Stimulated activated CD4-positive, alpha-beta T cell treated with anti-CD3 and anti-CD28 coated beads, Interleukin-4, amount 100 ng/mL, for 24 hours (primary cell): ENCODE measurements at places on chromosomes 11 and 22.

- no peak for DNase-seq
Measured at GRCh38 chr11:12441231-12441861, 64.0 kb downstream of the PARVA start.

GRCh38 chr22:31248138-31248745 is 36.1 kb downstream of the LIMK2 start:
- peak; percentile 68 for DNase-seq

GRCh38 chr11:111006227-111006626 is 239.3 kb upstream of the POU2AF2 start:
- DNase-seq = no peak

GRCh38 chr22:33598821-33599220 is 321.5 kb downstream of the LARGE1 start:
- no peak for DNase-seq

DNA sequence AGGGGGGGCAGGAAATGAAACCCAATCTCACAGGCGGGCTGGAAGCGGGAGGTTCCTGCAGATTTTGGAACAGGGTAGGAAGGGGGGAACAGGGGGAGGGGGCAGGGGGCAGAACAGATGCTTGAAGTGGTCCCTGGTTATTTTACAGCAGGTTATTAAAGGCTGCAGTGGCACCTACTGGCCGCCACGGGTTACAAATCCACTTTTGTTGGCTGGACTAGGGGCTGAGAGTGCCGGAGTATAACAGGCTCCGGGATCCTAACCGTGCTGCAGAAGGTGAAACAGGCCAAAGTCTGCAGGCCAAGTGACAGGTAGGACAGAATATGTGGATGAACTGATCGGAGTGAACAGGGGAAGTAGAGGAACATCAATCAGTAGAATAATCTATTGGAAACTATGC is 2.5 kb downstream of the ROBO3 start:
- no peak for DNase-seq

DNA sequence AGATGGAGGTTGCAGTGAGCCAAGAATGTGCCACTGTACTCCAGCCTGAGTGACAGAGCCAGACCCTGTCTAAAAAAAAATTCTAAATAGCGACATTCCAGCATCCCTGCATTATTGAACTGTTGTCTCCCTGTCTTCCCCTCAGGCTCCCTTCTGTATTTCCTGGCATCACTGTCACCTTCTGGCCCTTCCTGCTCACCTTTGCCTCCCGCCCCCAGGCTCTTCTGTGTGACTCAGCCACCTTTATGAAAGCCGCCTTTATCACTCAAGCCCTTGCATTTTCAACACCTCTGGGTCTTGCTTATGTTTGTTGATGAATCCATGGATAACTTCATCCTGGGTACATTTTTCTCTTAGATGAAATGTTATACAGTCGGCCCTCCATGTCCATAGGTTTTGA is 21.1 kb downstream of the UBASH3B start:
- no peak for DNase-seq

DNA sequence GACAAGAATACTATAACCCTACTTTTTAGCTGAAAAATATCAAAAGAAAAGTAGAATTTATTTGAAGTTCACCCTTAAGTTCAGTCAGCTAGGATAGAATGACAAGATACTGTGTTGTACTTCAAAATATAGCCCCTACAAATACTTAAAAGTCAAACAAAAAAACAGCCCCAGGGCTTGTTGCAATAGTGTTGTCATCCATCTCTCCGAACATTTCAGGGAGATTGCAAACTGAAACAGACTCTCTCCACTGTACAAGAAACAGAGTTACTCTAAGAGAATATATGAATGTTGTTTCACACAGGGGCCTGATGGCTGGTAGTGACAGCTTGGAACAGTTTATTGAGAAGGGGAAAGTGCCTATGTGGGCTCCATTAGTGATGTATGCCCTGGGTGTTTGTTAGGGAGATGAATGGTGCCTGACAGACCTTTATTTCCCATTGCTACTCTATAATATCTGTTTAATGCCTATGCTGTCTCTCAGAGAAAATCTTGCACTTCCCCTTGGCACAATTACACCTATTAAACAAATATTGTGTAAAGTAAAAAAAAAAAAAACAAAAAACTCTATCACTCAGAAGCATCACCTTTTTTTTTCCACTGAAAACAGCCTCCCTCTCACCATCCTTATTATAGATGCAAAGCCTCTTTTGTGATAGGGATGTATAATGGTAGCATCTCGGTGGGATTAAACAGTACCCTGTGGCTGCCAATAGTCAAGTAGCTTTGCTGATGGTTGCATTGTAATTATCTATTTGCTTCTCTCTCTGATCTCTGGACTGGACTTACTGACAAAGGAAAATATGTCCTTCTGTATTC is 506.3 kb upstream of the LUZP2 start:
- DNase-seq = no peak

DNA sequence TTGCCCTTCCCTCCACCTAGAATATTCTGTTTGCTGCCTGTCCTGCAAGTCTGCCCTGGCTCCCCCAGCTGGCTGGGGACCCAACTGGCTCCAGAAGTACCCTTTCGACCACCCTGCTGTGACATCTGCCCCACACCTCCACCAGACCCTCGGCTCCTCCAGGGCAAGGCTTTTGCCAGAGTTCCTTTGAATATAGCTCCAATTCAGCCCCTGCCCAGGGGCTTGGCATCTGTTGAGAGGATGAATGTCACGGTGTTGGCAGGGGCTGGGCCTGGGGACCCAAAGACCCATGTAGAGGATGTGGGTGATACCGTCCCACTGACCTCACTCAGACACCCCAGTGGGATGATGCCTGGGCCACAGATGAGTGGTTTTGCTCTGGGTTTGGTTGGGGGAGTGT is 4.0 kb downstream of the NLRP6 start:
- no peak for DNase-seq

DNA sequence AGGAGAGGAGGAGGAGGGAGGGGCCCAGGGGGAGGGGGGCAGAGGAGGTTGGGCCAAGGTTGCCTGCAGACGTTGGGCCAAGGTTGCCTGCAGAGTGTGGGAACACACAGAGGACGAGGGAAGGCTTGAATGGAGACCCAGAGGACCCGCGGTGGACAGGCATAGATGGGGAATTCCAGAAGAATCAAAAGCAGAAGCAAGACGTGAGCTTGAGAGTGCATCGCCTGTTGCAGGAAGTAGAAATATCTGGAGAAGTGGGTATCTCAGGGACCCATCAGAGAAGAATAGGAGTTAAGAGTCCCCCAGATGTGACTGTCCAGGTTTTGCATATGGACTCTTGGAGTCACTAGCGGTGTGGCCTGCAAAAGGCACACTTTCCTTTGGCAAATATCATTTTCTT is 670.2 kb downstream of the TBC1D22A start:
- DNase-seq = no peak

DNA sequence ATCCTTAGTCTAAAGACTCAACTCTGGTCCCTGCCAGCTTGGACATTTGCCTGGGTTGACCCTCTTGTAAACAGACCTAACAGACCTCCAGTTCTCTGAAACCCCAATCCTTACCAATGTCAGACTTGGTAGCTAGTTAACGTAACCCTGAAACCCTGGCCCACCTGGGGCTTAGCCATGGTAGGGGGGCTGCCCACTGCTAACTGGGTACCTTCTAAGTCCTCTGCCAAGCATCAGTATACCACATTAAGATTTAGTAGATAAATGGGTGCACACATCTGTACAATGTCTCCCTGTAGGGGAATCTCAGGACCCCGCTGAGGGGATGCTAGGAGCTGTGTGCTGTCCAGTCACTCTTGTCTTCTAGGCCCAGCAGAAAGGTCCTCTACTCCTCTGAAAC is 29.9 kb upstream of the TH start:
- no peak for DNase-seq

DNA sequence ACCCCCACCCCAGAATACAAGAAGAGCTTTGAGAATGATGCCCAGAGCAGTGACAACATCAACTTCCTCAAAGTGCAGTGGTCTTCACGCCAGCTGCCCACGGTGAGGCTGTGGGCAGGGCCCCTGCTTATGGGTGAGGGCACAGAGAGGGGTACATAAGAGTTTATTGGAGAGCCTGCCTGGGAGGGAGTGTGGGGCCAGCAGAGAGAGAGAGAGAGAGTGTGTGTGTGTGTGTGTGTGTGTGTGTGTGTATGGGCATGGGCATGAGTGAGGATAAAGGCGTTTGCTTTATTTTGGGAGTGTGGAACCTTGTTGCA is 9.5 kb downstream of the PHOX2A start:
- DNase-seq = no peak

DNA sequence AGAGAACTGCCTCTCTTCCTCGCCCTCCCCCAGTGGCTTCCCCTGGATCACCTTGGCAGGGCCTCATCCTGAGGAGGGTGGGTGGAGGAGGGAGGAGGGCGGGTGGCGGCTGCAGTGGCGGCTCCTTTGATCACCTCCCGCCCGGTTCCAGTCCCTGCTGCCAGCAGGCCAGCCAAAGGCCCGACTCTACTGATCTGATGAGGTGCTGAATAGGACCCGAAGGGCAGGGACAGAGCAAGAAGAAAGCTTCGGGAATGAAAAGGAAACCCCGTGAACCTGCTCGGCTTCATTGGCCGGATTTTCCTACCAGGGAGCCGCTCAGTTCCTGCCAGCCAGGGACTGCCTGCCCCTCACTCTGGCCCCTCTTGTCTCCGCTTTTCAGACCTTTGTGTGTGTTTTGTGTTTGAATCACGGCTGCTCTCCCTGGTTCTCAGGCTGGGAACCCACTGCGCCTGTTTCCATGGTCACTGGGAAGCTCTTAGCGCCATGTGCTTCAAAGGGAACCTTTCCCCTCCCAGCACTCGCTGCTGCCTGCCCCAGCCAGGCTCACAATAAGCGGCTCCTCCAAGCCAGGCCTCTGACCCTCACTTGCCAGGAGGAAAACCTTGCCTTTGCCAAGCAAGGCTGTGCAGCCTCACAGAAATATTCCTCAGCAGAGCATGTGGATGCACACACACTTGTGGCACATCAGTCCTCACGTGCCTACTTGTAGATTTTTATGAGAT is 56.8 kb downstream of the C22orf31 start:
- DNase-seq = no peak

- no peak for DNase-seq
Measured at GRCh38 chr11:68714060-68714856, 29.9 kb downstream of the GAL start.

DNA sequence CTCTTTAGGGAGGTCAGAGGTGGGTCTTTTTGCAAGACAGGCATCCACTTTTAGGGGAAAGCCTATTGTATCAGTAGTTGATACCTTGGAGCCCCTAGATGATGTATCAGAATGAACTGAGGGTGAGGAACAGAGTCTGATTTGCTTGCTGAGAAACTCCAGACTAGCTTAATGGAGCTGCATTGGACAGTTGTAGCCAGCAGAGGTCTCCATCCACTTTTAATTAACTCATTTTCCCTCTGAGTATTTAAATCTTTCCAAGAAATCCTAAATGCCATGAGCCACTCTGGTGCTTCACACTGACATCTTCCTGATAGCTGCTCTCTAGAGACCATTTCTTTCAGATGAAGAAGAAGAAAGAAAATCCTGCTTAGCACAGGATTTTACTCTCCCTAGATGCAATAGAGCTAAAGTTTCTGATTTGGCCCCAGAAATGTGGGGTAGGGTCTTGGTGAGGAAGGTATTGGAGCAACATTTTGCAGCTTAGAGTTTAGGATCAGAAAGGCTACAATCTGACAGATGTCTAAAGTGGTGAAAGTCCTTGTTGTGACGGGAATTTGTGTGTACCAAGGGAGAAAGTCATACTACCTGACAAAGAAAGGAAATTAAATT is 38.0 kb downstream of the EXT2 start:
- no peak for DNase-seq

DNA sequence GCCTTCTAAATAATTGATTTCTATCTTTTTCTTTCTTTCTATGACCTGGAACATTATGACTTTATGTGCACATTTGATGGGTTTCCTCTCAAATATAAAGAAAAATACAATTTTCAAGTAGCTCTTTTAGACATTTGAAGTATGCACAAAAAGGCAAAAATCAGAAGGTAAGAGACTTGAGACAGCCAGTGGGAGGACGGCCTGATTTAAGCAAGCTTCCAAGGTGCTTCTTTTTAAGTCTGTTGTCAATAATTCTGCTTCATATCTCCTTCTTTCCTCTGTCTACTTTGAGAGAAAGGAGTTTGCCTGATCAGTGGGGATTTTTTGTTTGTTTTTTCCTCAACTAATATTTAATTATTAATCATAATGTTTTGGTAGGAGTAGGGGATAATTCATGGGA is 188.2 kb upstream of the ARHGAP20 start:
- DNase-seq = no peak
